ENCODE measurements at places on chromosomes 1 and 21.

DNA sequence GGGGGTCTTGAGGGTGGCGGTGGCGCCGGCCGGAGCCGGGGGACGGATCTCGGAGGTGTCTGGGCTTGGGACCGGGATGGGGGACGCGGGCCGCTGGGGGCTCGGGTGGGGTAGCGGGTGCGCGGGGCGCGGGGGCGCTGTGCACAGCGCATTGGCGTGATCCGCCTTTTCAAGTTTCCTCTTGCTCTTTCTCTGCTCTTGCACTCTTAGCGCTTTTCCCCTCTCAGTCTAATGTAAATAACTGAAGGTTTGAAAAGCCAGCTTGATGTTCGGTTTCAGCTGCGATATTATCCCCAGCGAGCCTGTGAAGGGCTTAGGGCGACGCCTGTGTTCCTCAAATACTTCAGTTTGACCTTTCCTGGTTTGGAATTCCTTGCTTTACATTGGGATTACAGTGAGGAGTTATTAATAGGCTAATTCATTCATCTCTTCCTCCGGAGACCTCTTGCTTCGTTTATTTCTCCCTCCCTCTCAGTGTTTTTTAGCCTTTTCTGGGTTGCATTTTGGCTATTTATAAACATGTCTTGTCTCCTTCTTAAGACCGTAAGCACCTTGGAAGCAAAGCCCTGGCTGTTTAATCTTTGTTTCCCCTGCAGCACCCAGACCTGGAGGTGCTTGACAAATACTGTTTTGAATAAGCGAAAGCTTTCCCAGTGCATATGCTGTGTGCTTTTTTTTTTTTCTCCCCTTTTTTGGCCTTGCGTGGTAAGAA, 693 bp downstream of the RAB4A start:
- peak; percentile 33 for DNase-seq

DNA sequence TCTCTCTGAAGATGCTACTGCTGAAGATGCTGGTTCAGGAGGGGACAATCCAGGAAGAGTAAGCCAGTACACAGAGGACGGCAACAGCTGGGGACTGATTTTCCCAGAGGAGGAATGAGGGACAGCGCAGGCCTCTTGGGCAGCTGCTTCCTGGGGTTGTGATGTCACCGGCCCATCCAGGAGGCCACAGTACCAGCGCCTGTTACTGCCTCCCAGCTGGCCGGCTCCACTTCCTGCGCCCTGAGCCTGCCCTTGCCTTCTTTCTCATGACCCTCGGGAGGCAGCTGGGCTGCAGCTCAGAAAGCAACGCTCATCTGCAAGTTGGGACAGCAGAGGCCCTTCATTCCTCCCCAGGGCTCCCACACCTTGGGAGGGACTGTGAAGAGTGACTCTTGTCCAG, 21.9 kb upstream of the ID3 start:
- peak; percentile 16 for DNase-seq

- no peak for DNase-seq
Measured at GRCh38 chr1:183942933-183943693, 94.4 kb downstream of the COLGALT2 start.

GRCh38 chr1:16048573-16049189, 5.1 kb downstream of the CLCNKB start:
- peak; percentile 67 for DNase-seq
